ENCODE measurements at places on chromosomes 11 and 22.

- no peak for DNase-seq
These were observed 12.2 kb downstream of the SLC43A3 start for GRCh38 chr11:57414612-57415212.

DNA sequence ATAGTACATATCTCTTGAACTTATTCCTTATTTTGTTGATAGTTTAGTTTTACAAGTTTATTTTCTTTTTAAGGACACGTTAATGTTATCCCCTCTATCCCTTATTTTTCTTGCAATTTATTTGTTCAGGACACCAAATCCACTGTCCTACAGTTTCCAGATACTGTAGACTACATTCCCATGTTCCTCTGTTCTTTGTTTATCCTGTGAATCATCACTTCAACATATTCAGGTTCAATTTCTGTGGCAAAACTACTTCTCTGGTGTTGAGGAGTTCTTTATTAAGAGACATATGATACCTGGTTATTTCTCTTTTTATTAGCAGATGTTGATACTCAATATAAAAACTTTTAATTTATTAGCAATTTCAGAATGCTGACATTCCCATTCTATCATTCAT lies 72.8 kb upstream of the CLNS1A start:
- DNase-seq: no peak

DNA sequence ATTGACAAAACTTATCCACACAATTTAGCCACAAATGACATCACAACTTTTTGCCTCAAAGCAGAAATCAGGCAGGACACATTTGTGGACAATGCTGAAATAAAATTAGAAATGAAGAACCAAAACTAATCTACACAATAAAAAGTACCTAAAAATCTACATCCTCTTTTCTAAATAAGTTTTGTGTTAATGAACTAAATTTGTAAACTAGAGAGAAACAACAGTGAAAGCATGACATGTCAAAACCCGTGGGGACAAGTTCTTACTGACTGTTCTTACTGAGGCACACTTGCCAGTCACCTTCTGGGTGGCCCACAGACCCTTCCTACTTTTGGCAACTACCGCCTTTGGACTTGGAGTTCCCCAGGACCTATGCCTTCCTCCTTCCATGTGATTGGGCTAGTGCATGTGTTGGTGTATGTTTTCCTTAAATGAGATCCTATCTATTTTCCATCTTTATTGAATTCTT lies 60.7 kb upstream of the MUC15 start:
- no peak for DNase-seq

DNA sequence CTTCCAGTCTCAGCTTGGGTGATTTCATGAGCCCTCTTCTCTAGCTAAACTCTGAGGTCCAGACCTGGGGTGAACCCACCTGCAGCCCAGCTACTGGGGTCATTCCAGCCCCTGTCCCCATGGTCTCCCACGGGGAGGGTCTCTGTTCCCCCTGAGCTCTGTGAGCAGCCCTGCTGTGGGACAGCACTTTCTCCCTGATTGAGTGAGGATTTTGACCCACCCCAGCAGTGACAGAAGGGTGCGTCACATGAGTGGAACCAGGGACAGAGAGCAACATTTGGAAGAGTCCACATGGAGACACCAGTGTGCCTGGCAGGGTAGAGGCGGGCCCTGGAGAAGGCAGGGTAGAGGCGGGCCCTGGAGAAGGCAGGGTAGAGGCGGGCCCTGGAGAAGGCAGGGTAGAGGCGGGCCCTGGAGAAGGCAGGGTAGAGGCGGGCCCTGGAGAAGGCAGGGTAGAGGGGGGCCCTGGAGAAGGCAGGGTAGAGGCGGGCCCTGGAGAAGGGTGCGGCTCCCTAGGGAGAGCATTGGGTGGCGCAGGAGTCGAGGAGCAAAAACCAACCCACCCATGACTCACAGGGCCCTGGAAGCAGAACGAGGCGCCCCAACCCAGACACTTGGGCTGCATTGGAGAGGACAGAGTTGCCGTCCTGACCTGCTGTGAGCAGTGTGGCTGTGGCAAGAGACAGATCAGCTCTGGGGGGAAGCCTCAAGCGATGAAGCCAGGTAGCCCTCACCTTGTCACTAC lies 227.7 kb upstream of the B3GAT1 start:
- DNase-seq: no peak

DNA sequence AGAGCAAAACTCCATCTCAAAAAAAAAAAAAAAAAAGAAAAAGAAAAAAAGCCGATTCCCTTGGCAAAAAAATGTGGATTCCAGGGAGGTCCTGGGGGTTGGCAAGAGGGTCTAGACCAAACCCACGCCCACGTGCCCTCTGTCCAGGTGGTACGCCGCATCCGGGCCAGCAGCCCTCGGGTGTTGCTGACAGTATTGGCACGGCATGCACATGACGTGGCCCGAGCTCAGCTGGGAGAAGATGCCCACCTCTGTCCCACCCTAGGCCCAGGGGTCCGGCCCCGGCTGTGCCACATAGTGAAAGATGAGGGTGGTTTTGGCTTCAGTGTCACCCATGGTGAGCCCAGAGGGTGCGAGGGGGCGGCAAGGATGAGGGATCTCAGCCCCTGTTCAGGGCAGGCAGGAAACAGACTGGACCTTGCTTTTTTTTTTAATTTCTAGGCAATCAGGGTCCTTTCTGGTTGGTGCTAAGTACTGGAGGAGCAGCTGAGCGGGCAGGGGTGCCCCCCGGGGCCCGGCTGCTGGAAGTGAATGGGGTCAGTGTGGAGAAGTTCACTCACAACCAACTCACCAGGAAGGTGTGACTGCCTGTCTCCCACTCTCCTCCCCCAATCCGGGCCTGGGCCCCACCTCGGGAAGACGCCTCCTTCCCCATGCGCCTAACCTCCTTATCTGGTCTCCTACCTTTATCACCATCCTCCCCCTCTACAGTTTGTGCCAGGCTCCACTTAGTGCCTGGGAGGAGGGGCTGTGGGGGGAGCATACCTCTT lies 2.0 kb downstream of the NHERF4 start:
- no peak for DNase-seq

DNA sequence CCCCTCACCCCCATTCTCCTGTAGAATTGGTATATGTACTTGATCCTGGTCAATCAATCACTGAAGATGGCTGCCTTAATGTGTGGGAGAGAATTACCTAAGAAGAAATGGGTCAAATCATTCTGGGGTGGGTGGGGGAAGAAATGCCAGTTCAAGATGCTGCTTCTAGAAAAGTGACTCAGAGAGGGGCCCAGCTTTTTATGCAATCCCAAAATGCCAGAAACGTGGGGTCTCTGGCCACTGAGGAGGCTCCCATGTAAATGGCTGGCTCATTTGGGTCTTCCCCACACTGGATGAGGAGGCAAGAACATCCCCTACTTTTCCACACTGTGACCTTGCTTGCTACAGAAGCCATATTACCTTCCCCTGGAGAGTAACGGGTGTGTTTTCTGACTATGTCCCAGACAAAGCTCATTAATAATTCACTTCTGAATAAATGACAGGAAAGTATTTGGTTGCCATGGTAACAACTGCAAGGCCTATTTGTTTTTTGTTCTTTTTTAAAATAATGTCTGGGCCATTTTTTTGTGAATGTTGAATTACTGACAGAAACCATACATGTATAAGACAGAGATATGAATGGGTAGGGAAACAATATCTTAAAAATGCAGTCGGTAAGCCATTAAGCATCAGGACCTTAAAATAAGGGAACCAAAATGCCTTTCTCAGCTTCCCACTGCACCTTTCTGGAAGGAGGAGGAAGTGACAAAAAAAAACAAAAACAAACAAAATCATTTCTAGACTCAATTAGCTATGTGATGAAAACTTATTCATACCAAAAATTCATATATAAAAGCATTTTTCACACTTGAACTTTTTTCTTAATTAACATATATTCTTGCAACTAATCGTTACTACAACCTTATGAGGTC lies 32.0 kb downstream of the SLC1A2 start:
- no peak for DNase-seq

- DNase-seq: no peak
These were observed 56.3 kb upstream of the ADSL start for GRCh38 chr22:40289991-40290459.

DNA sequence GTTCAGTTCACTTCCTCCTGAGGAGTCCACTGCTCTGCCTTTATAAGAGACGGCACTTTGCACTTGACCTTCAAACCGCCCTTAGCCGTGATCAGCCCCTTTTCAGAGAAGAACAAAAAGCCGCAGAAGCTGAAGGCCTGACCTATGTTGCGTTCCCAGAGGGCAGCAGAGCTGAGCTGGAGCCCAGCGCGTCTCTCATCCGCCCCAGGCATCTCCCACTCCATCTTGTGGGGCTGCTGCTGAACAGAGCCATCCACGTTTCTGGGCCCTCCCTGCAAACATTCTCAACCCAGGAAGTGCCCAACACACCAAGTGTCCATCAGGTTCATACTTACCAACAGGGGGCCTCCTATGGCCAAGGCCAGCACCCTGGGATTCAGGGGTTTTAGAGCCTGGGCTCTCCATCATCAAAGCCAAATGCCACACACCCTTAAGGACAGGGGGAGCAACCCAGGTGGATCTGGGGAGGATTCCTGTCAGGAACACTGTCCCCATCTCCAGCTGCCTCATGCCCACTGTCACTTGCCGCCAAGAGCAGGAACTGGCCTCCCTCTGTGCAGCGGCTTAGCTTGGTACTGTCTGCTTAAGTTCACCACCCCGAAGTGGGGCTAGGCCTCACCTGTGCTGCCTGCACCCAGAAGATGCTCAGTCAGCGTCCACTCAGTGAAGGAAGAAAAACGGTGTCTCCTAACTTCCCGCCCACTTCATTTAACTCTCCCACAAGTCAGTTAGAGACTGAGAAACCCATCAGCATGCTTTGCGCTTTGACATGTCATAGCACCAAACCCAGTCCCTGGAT lies 16.0 kb upstream of the EFCAB6 start:
- DNase-seq: no peak

DNA sequence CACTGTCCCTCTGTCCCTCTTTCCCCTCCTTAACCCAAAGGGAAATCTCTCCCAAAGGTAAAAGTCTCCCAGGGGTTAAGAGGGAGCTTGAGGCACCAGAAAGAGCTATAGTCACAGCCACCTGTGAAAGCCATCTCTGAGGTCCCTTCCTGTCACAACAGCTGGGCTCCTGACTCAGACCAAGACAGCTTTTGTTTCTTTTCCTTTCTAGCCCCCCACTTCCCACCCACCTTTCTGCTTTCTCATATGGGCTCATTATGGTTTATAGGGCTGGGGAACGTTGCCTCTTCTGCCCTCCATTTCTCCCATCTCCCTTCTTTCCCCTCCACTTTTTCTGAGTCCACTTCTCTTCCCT lies 19.1 kb downstream of the MIF start:
- DNase-seq: no peak

DNA sequence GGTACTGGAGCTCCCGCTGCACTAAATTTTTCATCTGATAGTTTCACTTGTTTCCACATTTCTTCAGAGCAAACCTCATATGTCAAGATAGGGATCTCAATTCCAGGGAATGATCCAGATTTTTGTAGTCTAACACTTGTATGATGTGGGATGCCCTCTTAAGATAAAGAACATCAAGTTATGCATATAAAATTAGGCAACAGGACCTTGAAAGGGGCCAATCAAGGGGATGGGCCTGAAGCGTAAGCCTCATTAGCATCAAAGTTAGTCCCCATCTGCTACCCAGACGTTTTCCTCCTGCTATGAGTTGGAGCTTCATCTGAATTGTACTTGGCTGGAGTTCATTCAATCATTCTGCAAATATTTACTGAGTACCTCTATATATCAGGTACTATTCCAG lies 17.5 kb downstream of the PDGFD start:
- no peak for DNase-seq

DNA sequence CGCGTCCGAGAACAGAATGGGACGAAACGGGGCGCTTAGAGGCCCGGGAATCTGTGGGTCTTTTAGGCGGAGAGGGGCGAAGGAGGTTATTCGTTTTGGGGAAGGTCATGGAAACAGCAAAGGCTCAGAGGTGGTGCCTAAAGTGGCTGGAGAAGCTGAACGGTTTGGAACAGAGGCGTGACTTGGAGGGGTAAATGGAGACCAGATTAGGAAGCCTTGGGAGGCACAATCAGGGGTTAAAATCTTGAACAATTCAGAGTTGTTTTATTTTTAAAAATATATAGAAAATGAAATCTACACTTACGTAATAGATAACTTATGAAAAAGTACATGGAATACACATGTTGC lies 247 bp upstream of the PLAAT5 start:
- no peak for DNase-seq

- no peak for DNase-seq
These were observed 86.4 kb upstream of the PICALM start for GRCh38 chr11:86155200-86155844.

DNA sequence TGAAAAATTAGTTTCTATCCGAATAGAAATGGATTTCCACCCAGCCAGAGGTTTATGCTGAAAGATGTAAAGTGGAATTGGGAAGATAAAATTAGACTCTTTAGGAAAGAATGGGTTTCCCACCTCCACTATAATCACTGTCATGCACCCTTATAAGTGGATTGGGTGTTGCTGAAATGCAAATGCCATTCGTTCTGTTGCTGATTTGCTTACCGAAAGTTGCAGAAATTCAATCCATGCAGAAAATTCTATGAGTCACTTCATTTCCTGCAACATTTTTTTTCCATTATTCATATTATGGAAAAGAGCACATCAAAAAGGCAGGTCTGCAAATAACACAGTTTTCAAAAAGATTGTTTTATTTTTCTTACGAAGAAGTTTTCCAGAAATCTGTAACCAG lies 65.6 kb downstream of the LDLRAD3 start:
- DNase-seq: no peak

GRCh38 chr11:32790916-32791315 lies 3.5 kb downstream of the CCDC73 start:
- DNase-seq: no peak

- DNase-seq: no peak
These were observed 3.6 kb downstream of the IL18 start for GRCh38 chr11:112160091-112160848.

- DNase-seq: no peak
These were observed 106.8 kb downstream of the CD44 start for GRCh38 chr11:35245786-35246185.

- DNase-seq: no peak
These were observed 95.2 kb upstream of the TP53I11 start for GRCh38 chr11:45045683-45046471.

- DNase-seq: no peak
These were observed 200.0 kb downstream of the TBC1D22A start for GRCh38 chr22:46962406-46962805.

DNA sequence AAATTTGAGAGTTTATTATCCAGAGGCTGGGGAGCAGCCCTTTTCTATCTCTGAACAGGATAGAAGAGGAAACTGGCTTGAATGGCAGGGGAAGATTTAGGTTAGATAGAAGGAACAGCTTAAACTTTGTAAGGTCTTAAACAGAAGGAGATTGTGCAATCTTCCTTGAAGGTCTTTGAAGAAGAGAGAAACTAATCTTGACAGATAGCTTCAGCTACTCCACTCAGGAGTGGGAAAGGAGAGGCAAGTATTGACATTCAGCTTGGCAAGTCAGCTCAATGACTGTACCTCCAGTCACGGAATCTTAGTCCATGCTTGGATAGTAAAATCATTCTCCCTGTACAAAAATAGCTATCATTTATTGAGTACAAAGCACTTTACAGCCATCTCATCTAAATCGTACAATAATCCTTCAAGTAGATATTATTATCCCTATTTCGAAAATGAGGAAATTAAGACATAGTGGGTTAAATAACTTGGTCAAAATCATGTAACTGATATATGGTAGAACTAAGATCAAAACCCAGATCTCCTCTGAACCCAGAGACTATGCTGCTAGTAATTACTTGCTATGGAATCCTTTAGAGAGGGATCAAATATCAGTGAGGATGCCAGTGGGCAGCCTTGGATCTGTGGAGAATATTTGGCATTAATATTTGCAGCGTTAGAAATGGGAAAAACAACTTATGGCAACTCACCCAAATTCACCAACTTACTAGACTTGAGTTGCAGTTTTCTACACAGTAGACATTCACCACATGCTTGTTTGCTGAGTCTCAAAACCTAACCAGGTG lies 14.6 kb downstream of the C11orf97 start:
- no peak for DNase-seq

GRCh38 chr22:38955926-38956325 lies 1.5 kb upstream of the APOBEC3A start:
- no peak for DNase-seq
